ENCODE measurements at places on chromosomes 1 and 21.

DNA sequence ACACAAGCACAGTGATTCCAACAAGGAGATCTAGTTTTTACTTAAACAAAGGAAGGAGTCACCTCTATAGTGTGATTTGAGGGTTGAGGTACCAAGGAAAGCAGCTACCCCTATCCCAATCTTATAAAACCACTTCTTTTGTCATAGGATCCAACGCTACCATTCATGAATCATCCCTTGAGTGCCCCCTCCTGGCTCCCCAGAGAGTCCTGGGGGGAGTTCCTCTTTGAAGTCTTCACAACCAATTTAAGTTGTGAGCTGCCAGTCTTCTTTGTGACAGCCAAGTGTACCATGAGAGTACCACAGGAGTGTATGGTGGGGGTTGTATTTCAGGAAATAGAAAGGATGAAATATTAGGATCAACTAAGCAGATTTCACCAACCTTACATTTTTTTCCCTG is 39.1 kb upstream of the NHLH2 start:
- DNase-seq: no peak

GRCh38 chr1:78980511-78980910 is 26.0 kb downstream of the ADGRL4 start:
- no peak for DNase-seq

DNA sequence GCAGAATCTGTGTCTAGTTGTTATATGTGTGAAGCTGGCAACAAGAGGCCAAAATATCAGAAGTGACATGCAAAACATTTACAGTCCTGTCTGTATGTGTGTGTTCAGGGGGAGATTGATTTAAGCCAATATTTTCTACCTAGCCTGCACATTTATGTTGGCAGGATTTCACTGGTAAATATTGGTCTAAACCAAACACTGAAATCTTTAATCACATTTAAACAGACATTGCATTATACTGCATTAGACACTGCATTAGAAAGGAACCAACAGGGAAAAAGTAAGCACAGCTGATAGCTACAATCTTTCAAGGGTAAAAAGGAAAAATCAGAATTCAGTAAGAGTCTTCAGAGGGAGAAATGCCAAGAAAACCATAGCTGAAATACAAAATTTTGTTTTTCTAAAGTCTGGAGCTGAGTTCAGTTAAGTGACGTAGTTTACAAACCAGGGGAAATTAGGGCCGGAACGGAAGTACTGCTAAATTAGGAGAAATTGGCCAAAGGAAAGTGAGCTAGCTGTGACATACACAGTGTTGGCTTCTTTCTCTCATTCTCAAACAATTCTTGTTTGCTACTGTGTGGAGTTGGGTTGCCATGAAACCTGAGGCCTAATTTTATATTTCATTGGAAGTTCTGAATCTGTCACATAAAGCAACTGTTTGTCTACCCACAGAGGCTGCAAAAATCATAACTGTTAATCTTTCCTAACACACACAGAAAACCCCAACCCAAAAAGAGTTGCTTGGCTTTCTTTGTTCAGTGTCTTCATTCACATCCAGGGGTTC is 217.3 kb upstream of the SGIP1 start:
- no peak for DNase-seq

DNA sequence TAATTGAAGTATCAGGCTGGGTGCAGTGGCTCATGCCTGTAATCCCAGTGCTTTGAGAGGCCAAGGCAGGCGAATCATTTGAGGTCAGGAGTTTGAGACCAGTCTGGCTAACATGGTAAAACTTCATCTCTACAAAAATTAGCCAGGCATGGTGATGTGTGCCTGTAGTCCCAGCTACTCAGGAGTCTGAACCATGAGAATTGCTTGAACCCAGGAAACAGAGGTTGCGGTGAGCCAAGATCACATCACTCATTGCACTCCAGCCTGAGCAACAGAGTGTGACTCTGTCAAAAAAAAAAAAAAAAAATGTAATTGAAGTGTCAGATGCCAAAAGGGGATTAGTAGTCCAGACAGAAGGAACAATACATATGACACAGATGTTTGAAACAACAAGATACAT is 56.7 kb downstream of the SLC44A5 start:
- DNase-seq: no peak

DNA sequence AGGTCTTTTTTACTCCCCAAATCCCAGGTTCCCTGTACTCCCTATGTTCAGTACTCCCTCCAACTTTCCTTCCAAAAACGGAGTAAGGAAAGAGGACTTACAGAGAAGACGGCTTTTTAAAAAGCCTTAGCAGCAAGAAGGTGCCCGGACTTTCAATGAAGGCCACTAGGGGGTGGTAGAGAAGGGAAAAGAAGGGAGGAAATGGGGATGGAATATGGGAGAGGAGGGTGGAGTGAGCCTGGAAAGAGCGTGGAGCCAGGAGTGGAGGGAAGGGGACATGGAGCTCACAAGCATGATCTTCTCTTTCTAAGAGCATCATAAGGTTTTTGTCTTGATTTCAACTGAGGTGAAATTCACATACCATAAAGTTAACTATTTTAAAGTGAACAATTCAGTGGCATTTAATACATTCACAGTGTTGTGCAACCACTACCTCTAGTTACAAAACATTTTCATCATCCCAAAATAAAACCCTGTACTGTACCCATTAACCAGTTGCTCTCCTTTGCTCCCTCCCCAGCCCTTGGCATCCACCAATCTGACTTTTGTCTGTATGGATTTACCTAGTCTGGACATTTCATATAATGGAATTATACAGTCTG is 129.9 kb downstream of the ZNF281 start:
- no peak for DNase-seq

DNA sequence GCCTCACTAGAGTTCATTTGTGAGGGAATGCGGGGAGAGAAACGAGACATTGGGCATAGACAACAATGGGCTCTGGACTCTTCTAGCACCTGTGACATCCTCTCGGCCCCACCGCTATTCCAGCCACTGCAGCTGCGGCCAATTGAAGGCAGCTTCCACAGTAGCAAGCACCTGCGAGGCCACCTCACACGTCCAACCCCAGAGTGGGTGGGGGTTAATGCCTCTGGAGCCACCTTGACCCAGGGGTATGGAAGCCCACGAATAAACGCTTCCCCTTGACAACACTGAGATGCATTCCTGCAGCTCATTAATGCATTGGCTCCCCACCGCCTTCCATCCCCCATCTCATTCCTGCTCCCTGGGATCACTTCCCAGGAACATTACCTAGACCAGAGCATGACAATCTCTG is 104.4 kb downstream of the GLIS1 start:
- no peak for DNase-seq

Measured in CD4-positive, alpha-beta T cell treated with Interferon alpha-2 for 1 hour (primary cell).